ENCODE measurements at places on chromosomes 16 and 17. TPM values are rescaled to one million over a fixed set of nuclear protein-coding genes. Genes with fewer than 3 reads are reported as not detected.

NLRC3 gene
- under 0.01 TPM for total RNA-seq

ATAD5 gene
- 0.64 TPM for total RNA-seq

CDIPT gene
- total RNA-seq = 45.5 TPM

TNFAIP1 gene
- 44.8 TPM for total RNA-seq

EEF2K gene
- total RNA-seq = 15.7 TPM

JPH3 gene
- total RNA-seq = under 0.01 TPM

IRX5 gene
- 0.93 TPM for total RNA-seq

ACSM2A gene
- not detected for total RNA-seq

PDK2 gene
- total RNA-seq = 3.1 TPM

HAS3 gene
- 203 TPM for total RNA-seq

CCL7 gene
- not detected for total RNA-seq

GPS2 gene
- 30.4 TPM for total RNA-seq

FOXL1 gene
- total RNA-seq = 0.68 TPM

ZFPM1 gene
- total RNA-seq = 1.7 TPM

SLC5A10 gene
- total RNA-seq = 0.07 TPM

RNF222 gene
- total RNA-seq = 1.4 TPM

KRT24 gene
- 3.4 TPM for total RNA-seq
